ENCODE measurements at places on chromosomes 13 and 19.

DNA sequence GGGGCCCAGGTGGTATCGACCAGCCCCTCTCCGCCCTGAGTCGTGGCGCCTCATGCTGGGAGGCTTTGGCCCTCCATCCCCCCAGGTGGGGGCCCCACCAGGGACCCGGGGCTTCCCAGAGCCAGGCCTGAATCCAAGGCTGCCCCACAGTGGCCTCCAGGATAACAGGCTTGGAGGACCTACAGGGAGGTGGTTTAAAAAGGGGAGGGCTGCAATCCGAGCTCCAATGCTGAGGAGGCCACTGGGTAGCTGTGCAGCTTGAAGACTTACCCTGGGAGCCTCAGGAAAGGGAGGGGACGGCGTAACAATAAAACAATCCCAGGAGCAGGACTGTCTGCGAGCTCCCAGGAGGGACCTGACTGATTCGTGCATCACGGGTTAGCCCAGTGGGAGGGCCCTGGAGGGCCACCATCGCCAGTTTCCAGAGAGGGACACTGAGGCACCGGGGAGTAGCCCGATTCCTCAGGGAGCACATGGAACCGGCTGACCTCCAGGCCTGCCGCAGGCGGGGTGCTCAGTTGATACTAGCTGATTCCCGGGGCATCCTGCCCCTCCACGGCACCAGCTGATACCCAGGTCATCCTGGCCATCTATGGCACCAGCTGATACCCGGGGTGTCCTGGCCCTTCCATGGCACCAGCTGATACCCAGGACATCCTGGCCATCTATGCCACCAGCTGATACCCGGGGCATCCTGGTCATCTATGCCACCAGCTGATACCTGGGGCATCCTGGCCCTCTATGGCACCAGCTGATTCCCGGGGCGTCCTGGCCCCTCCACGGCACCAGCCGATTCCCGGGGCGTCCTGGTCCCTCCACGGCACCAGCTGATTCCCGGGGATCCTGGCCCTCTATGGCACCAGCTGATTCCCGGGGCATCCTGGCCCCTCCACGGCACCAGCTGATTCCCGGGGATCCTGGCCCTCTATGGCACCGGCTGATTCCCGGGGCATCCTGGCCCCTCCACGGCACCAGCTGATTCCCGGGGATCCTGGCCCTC lies 3.7 kb upstream of the C2CD4C start:
- no peak overlapping the region for H3K27ac ChIP-seq
- no peaks in the 10 kb centered on the region for H3K36me3 ChIP-seq
- peaks cover 10% of the 10 kb centered on the region for H3K4me1 ChIP-seq
- no peak for DNase-seq
- H3K27me3 ChIP-seq: peaks cover 13% of the 10 kb centered on the region

GRCh38 chr19:41888926-41889325 lies 5.9 kb downstream of the ARHGEF1 start:
- no peak overlapping the region for H3K4me3 ChIP-seq
- no peak overlapping the region for H3K27ac ChIP-seq
- no peaks in the 10 kb centered on the region for H3K27me3 ChIP-seq
- no peak for DNase-seq
- peaks cover 27% of the 10 kb centered on the region for H3K36me3 ChIP-seq

GRCh38 chr19:30053558-30053957 lies 111.5 kb downstream of the URI1 start:
- no peaks in the 10 kb centered on the region for H3K36me3 ChIP-seq
- no peak overlapping the region for H3K4me3 ChIP-seq
- H3K27ac ChIP-seq: no peak overlapping the region
- no peak for DNase-seq
- H3K4me1 ChIP-seq: no peaks in the 10 kb centered on the region

DNA sequence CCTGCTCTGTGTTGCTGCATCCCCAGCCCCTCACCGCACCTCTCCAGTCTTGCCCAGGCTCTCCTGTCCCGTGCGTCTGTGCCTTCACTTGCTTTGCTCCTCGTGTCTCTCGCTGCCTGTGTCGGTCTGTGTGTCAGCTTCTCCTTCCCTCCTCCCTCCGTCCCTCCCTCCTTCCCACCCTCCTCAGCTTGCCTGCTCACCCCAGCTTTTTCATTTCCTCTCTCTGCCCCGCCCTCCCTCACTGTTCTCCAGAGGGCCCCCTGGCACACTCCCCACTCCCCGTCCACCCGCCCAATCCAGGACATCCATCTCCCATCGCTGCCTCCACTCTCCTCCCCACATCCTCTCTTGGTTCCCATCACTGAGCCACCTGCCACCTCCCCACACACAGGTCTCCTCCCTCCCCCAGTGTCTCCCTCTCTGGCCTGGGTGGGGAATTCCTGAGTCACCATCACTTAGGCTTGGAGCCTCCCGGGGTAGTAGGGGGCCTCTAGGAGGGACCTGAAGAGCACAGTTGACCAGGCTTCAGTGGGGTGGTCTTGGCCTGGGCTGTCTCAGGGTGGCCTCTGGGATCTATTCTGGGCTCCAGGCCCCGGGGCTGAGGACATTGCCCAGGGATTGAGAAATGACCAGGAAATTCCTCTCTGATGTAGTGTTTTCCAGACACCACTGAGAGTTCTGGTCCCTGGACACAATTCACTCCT lies at the start of gene PTGIR:
TSS of gene PTGIR (minus strand) at position 132 of the 704 bp plus-strand sequence. CDS start 864 bp downstream, outside the sequence.
- H3K36me3 ChIP-seq: no peaks in the 10 kb centered on the region
- no peaks in the 10 kb centered on the region for H3K27me3 ChIP-seq
- peak within 1 kb of the TSS; percentile 97 for H3K27ac ChIP-seq
- DNase-seq: peak; percentile 96
- peaks cover 23% of the 10 kb centered on the region for H3K4me1 ChIP-seq

DNA sequence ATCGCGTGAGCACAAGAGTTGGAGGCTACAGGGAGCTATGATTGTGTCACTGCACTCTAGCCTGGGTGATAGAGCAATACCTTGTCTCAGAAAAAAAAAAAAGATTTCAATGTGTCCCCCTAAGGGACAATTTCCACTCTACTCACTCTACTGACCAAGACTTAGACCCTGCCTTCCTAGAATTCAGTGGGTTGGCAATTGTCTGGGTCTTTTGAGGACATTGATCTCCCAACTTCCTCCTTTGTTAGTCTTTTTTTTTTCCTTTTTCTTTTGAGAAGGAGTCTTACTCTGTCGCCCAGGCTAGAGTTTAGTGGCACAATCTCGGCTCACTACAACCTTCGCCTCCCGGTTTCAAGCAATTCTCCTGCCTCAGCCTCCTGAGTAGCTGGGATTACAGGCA lies 2.2 kb downstream of the SPTBN4 start:
- no peaks in the 10 kb centered on the region for H3K27me3 ChIP-seq
- no peak overlapping the region for H3K27ac ChIP-seq
- no peak for DNase-seq
- no peak overlapping the region for H3K4me3 ChIP-seq
- H3K4me1 ChIP-seq: peaks cover 5% of the 10 kb centered on the region

DNA sequence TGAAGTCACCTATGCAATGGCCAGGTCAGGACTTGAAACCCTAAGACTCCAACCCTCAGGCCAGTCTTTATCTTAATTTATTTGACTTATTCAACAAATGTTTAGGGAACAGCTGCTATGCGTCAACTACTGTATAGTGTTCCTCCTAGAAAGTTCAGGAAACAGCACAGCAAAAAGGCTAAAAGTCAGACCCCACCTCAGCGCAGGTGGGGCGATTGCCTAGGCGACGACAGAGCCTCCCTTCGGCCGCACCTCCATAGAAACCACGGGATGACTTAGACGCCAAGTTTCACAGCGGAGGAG lies 502 bp downstream of the VRK3 start:
- peak overlapping the region; percentile 84 for H3K4me3 ChIP-seq
- peaks cover 22% of the 10 kb centered on the region for H3K4me1 ChIP-seq
- H3K27me3 ChIP-seq: no peaks in the 10 kb centered on the region

GRCh38 chr13:48231080-48231479 lies 1.9 kb upstream of the ITM2B start:
- DNase-seq: no peak
- H3K4me1 ChIP-seq: peaks cover 4% of the 10 kb centered on the region

Data from ascending aorta (tissue), 2 donors.